ENCODE measurements at places on chromosomes 16 and 17.

DNA sequence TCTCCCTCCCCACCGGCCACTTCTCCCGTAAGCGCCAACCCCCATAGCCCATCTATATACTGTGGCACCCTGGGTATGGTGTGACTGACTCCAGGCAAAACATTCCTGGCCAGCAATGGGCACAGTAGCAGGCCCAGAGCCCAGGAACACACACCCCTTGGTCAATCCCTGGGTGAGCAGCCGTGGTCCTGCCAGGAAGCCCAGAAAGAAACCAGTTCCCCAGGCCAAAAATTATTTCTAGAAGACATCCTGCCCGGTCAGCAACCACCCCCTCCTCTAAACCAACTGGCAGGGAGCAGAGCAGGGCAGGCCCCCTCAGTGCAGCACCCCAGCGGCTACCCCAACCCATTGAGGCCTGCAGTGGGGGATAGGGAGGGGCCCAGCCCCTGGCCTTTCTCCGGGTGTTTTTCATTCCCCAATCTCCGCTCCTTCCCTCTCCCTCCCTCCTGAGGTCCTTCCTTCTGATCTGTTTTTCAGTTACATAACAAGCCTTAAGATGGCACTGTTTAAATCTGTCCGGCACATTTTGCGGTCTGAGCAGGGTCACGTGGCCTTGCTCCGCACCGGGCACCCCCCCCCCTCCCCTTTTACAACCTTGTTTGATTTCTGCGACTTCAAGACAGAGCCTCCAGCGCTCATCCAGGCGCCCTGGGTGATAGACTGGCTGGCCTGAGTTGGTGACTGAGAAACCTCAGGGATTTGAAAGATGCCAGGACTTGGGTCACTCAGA is 2.0 kb downstream of the NPTX1 start:
- DNase-seq: no peak

- DNase-seq: no peak
Measured at GRCh38 chr16:29845656-29846055, 17.4 kb downstream of the CDIPT start.

DNA sequence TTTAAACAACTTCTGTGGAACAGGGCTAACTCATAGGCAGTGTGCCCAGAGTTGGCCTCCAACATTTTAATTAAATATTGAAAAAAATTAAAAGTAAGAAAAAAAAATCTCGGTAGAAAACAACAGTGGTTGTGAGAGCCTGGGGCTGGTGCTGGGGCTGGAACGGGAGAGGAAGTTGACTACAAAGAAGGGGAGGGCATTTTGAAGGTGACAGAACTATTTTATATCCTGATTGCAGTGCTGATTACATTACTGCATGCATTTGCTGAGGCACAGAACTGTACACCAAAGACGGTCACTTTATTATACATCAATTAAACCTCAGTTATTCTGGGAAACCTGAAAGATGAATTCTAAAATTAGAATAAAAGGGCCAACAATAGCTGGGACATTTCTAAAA is 142.5 kb downstream of the PARN start:
- DNase-seq: no peak

DNA sequence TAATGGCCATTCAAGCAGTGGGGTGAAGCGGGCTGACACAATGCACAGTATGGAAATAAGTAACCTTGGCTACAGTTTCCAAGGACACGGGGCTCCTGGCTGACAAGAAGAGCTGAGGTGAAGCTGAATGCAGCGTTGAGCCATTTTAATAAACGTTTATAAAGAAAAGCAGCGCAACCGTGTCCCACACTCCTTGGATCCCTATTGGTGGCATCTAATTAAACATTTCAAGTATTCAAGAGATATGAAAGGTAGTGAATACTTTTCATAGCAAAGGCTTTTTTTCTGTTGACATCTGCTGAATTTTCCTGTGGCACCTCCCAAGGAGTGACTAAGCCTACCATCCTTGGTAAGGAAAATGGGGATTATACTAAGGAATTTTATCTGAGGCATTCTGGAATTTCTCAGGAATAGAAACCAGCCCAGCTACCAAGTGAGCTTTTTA is 26.5 kb downstream of the DUSP14 start:
- no peak for DNase-seq

GRCh38 chr16:25177512-25177830 is 39.3 kb upstream of the AQP8 start:
- no peak for DNase-seq

- DNase-seq: no peak
Measured at GRCh38 chr17:12590417-12590816, 75.3 kb upstream of the MYOCD start.

DNA sequence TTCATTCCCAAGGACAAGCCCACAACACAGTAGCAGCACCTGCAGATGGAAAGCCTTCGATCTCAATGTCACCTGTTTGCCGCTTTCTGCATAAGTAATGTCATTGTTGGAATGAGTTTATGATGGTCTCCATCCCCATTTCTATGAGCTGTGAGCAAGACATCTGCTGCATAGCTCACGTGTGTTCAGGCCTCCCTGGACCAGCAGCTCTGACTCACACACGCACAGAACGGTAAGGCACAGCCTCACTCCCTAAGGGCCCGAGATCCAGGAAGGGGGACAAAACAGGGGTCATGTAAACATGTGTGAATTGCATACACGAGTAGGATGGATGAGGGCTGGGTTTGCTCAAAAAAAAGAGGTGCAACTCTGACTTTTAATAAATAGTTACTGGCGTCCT is 223.1 kb downstream of the SOX9 start:
- no peak for DNase-seq

DNA sequence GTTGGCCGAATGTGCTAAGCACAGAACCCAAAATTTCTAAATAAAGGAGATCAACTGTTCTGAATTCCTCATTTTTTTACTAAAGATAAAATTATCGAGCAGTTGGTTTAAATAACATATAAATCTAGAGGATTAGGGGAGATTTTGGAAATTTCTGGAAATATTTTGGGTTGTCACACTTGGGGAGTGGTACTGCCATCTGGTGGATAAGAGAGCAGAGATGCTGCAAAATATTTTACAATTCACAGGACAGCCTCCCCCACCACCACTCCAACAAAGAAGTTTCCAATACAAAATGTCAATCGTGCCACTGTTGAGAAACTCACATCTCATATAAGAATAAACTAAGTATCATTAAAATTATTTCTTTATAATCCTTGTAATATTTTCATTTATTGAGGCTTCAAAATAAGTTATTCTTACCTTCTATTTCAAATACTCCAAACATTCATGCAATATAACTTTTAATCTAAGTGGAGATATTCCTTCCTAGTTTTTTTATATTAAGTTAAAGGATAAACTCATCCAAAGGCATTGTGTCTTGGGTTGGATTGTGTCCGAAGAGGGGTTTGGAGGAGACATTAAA is 17.0 kb upstream of the ABCA8 start:
- DNase-seq: no peak

GRCh38 chr17:64004218-64004770 is 6.1 kb downstream of the PRR29 start:
- no peak for DNase-seq

DNA sequence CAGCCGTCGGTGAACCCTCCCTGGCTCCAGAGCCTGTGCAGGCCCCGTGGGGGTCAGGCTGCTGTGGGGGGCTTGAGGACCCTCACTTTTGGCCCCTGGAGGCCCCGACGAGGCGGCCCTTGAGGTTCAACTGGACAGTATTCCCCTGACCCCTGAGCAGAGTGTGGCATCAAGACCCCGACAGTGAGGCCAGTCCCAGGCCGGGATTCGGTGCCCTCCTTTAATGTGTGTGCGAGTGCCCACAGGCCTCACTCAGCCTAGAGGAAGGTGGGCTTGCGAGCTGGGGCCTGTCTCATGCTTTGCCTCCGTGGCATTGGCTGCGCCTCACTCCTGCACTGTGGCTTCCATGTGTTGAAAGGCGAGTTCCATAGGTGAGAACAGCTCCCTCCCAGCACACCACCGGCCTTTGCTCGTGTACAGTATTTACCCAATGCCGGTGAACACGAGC is 94.5 kb downstream of the METRNL start:
- no peak for DNase-seq

- no peak for DNase-seq
Measured at GRCh38 chr16:66133643-66134338, 232.7 kb upstream of the CDH5 start.

DNA sequence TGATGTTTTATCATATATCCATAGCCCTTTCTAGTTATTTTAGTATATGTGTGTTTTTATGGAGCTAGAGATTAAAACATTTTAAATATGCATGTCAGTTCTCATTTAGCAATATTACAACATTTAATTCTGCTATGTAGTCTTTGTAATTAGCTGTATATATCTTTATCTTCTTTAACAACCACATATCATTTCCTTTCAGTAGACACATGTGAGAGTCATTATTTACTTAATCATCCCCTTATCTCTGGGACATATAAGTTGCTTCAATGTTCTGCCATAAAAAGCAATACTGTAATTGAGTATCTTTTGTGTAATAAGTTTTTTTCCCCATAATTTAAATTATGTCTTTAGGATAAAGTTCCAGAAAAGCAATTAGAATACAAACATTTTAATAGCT is 52.0 kb upstream of the CLEC3A start:
- no peak for DNase-seq

DNA sequence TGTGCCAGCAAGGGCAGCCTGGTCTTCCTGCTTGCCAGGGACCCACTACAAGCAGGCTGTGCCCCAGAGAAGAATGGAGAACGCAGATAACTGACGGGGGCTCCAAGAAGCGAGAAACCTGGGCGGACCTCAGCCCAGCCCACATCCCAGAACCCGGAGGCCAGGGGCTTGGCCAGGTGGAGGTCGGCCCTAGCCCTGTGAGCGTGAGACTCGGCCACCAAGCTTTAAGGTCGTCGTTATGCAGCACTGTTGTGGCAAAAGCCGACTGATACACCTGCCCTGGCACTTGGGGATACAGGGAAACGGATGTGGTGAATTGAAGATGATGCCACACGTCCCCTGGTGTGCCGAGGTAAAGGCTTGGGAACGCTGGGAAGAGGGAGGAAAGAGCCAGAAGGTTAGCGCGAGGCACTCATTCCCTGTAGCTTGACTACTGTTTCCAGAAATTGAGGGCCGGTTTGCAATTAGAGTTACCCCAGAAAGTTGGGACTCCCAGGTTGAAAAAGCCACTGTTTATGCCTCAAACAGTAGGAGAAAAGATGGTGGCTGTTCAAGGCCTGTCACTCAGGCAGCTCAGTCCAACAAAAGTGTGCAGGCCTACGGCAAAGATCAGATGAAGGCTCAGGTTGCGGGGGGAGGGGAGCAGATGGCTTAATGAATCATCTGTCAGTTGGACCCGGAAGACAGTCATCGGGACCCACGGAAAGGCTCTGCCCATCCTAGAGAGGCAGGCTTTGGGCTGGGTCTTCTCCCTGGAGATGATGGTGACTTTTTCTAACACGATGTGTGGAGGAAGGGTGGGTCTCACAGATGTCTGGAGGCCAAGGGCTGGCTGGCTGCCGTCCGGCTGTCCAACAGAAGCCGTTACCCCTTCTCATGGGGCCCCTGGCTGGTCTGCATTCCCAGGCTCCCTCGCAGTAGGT is 45.6 kb upstream of the BAHCC1 start:
- DNase-seq: no peak

GRCh38 chr16:51134876-51135275 is 16.2 kb downstream of the SALL1 start:
- no peak for DNase-seq

DNA sequence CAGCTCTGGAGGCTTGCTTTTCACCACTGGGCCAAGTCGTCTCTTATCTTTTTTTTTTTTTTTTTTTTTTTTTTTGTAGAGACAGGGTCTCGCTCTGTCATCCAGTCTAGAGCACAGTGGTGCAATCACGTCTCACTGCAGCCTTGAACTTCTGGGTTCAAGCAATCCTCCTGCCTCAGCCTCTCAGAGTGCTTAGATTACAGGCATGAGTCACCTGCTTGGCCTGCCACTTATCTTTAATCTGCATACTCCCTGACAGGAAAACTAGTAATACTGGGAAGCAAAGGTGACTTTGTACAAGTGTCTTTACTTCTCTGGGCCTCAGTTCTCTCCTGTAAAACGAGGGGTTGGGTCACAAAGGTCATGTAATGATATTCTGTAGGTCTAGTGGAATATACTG is 15.0 kb downstream of the NTN1 start:
- no peak for DNase-seq

- no peak for DNase-seq
Measured at GRCh38 chr16:1375741-1376410, 24.1 kb downstream of the GNPTG start.

DNA sequence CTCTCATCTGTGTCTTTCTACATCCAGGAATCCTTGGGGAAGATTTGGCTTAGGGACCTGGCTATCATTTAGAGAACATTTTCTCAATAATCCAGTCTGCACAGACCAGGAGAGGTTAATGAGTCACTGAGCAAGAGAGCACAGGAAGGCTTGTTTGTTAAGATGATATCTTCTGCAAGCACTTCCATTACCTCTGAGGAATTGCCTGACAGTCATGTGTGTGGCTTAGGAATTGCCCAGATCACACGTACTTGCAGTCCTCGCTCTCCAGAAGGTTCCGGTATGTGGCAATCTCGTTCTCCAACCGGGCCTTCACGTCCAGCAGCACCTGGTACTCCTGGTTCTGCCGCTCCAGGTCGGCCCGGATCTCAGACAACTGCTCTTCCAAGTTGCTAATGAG is 3.3 kb downstream of the KRT37 start:
- DNase-seq: no peak
